ENCODE measurements at places on chromosomes 1 and 21.

GRCh38 chr1:110783292-110783918 lies 89.5 kb upstream of the CD53 start:
- DNase-seq, result peak; percentile 66

DNA sequence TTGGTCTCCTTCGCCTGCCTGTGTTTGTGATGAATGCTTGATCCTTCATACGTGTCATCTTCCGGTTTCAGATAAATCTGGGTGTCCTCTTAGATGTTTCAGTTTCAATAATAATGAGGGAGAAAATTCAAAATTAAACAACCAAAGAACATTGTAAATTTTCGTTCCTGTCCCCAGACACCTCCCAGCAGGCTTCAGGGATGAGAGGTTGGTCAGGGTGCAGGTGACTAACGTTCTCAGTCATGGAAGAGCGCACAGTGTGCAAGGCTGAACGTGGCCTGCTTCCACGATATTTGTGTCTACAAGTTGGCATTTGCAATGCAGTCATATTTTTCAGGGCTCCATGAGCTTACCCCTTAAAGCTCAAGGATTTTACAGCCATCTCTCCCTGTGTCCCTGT lies 147.1 kb upstream of the ARHGEF16 start:
- DNase-seq, result no peak

- DNase-seq, result no peak
Measured at GRCh38 chr1:230280906-230281413, 145.2 kb downstream of the PGBD5 start.

GRCh38 chr1:54421101-54421504 lies 14.9 kb upstream of the SSBP3 start:
- no peak for DNase-seq

DNA sequence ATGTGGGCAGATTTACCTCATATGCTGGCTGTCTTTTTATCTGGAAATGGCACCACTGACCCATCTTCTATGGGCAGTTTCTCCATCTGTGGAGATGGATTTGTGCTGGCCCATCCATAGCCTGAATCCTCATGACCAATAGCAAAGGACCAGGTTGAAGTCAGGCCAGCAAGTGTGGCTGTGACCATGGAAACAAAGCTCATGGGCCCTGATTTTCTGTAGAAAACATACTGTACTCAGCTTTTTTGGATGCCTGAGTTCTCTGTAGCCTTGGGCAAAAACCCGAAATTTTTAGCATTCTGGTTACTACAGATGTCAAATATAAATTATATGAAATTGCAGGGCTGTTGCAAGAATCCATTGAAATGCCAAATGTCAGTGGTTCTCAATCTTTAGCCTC lies 155.0 kb downstream of the PLXNA2 start:
- DNase-seq, result no peak

DNA sequence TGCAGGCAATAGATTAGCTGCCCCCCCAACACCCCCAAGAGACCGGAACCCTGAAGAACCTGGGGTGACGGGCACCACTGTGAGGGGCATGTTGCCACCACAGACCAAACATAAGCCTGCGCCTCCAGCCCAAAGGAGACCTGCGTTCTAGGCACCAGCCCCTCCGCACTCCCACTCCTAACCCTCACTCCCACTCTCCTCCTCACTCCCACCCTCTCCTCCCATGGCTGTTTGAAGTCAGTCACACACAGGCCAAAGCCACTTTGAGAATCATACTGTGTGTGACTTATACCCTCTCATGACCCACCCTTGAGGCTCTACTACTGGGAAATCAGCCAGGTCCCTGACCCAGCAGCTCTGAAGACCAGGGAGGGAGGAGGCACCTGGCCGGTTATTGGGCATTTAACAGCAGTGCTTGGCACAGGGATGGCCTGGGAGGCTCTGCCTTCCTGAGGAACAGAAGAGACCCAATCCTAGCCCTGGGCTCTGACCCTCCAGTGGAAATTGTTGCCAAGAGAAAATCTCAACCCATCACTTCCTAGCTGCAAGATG lies 43.5 kb downstream of the FBXO2 start:
- no peak for DNase-seq

DNA sequence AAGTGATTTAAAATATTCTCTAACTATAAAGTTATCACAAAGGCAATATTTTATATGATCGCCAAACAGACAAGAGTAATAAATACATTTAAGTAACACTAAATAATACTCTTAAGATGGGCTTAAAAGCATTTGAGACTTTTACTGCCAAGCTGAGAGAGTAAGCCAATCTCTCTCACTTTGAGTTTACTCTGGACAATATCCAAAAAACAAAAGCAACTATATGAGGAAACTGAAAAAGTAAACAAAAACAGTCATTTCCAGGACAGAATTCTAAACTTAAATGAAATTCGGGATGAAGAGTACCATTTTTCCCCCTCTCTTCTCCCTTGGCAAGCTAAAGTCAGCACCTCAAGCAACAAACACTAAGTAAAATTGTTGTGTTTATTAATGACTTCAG lies 173.2 kb downstream of the COP1 start:
- DNase-seq, result no peak

- DNase-seq, result no peak
Measured at GRCh38 chr1:3736131-3736561, 16.1 kb upstream of the CCDC27 start.

- no peak for DNase-seq
Measured at GRCh38 chr1:13478692-13479091, 35.1 kb downstream of the LRRC38 start.

- DNase-seq, result no peak
Measured at GRCh38 chr1:22284236-22284635, 141.3 kb upstream of the WNT4 start.

GRCh38 chr1:32470431-32470830 lies 5.6 kb downstream of the ZBTB8B start:
- no peak for DNase-seq

- no peak for DNase-seq
Measured at GRCh38 chr1:226659641-226660040, 79.4 kb downstream of the ITPKB start.

DNA sequence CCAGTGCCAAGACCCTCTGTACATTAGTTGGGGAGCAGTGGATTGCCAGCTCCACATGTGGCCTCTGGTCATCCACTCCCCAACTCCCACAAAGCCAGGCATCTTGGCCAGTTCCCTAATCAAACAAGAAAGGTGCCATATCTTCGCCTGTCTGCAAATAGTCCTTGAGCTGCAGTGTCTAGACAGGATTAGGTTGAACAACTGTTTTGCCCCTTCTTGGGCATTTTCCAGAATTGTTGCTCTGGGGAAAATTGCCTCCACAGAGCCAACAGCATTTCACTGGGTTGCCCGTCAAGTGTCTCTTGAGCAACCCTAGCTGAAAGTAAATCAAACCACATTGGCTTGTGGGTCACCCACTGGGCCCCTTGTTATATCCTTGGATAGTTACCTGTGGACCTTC lies 109.3 kb downstream of the GDAP2 start:
- no peak for DNase-seq

- DNase-seq, result no peak
Measured at GRCh38 chr1:168755800-168756418, 26.9 kb upstream of the DPT start.

GRCh38 chr1:2867861-2868260 lies 66.4 kb upstream of the TTC34 start:
- no peak for DNase-seq

- DNase-seq, result no peak
Measured at GRCh38 chr1:87278825-87279535, 49.7 kb upstream of the LMO4 start.

All from RKO (cell line).